Natural killer cell (primary cell): ENCODE measurements at places on chromosomes 7 and 10. TPM values are rescaled to one million over a fixed set of nuclear protein-coding genes. Genes with fewer than 3 reads are reported as not detected.

The SFTPA1 gene
- not detected for total RNA-seq

The CYP2C9 gene
- not detected for total RNA-seq

The PILRA gene
- total RNA-seq, result 29.4 TPM

GRCh38 chr7:133003052-133003910 is 78.6 kb downstream of the CHCHD3 start:
- no peak overlapping the region for H3K27ac ChIP-seq
- H3K4me3 ChIP-seq, result no peak overlapping the region
- H3K4me1 ChIP-seq, result no peaks in the 10 kb centered on the region
- no peaks in the 10 kb centered on the region for H3K27me3 ChIP-seq

DNA sequence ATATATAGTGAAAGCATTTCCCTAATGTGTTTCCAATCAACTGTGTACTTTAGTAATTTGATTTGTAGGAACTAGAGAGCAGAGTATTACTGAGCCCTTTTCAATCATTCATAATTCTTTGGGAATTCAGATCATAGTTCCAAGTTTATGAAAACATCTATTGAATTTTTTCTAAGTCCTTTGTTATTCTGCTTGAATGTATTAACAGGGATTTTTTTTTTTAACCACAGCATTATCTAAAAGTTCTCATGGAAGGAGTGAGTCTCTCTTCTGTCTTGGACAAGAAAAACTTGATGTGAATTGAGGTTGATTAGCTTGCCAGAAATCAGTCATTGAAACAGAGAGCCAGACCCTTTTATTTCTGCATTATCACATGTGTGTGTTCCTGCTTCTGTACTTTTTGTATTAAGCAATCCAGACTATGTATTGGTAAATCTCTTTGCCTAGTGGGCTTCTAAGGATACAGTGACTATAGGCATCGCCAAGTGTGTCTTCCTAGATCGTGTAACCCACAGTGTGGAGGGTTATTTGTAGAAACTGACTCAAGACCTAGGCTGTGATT is 59.9 kb downstream of the BMPER start:
- H3K27me3 ChIP-seq, result peaks cover 2% of the 10 kb centered on the region
- no peak overlapping the region for H3K27ac ChIP-seq
- H3K4me1 ChIP-seq, result no peaks in the 10 kb centered on the region
- no peak for DNase-seq

DNA sequence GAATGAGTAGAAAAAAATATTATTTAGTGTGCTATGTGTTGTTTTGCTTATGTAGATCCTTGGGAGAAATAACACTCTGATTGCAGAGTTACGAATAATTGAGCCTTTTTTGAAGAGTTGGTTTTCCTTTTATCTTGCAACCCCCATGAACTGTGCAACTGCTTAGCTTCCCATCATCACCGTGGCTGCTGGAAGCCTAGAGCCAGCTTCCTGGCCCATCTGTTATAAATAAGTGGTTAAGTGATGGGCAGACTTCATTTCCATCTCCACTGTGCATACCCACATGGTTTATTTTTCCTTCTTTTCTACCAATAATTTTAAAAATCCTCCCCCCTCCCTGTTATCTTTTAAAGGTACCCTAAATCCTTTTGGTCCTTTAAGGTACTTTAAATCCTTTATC is 554.9 kb upstream of the GALNT17 start:
- H3K27me3 ChIP-seq, result no peaks in the 10 kb centered on the region
- H3K4me1 ChIP-seq, result no peaks in the 10 kb centered on the region
- H3K36me3 ChIP-seq, result no peaks in the 10 kb centered on the region
- DNase-seq, result no peak

- H3K36me3 ChIP-seq, result no peaks in the 10 kb centered on the region
- DNase-seq, result no peak
- H3K4me1 ChIP-seq, result no peaks in the 10 kb centered on the region
- H3K4me3 ChIP-seq, result no peak overlapping the region
- no peaks in the 10 kb centered on the region for H3K27me3 ChIP-seq
These were observed 1.2 kb upstream of the OR6V1 start for GRCh38 chr7:143050931-143051330.

DNA sequence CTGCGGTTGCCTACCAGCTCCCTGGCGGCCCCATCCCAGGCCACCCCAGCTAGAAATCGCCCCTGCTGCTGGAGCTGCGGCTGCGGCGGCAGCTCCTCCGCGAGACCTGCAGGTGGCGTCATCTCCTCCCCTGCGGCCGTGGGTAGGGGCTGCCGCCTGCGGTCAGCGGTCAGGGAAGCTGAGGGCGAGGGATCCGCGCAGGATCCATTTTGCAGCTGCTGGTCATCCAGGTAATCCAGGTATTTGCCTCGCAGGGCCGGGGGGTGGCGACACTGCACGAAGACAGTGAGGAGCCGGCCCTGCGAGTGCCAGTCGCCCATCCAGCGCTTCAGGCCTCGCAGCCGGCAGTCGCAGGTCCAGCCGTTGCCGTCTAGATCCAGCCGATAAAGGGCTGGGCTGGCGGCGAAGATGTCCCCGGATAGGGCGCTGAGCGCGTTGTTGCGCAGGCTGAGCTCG is 1.5 kb downstream of the TRIL start:
- H3K27ac ChIP-seq, result no peak overlapping the region
- H3K27me3 ChIP-seq, result peaks cover 42% of the 10 kb centered on the region
- peak; percentile 24 for DNase-seq
- H3K36me3 ChIP-seq, result no peaks in the 10 kb centered on the region

DNA sequence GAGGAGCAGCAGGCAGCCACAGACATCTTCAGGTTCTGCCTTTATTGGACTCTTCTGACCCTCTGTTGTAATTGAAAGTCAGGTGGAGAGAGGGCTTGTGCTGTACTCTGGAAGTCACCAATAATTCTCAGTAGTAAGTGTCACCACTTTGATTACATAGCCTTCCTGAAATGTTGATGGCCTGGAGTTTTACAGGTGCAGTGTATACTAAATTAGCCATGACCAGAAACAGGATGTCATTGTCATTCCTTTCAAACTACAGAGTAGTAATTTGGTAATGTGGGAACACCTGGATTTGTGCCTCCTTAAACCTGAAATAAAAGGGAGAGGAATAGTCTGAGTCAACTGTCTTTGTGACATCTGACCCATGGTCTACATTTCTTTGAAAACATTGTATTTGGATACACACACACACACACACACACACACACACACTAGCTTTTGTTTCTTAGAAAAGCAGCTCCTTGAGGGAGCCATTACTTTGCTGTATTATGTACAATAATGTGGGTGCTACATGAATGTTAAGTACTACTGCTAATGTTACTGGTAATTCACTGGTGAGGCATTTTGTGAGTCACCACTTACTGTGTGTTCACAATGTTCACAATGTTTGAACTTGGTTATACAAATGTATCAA is 19.6 kb downstream of the ARL4A start:
- DNase-seq, result no peak
- no peaks in the 10 kb centered on the region for H3K4me1 ChIP-seq
- no peak overlapping the region for H3K27ac ChIP-seq

DNA sequence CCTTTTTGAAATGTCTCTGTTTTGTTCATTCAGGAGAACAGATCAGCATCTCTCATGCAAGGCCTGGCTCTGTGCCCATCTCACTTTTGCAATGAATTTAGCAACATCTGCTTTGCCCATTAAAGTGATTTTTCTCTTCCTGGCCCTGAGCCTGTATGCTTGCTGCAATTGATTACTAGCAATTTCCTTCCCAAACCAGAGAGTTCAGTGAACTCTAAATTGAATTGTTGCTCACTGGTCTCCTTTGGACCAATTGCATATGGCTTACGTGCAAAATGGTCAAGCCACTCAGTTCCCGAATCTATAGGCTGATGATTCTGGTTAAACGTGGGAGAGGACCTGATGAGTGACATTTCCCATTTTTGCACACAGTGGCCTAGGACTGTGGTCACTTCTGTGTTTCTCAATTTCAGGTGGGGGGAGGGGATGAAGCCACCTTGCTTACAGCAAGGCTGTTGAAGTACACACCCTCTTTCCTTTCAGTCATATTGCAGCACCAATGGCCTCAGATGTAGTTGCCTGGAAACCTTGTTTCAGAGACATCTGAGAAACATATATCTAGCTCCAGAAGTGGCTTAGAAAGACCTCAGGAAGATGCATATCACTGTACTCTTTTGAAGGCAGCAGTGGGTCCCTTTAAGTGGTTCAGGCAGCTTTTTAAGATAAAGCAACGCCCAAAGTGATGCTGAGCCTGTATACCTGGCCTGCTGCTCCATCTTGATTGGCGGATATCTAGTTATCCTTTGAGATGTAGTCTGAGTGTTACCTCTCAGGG is 201.4 kb downstream of the PTEN start:
- peaks cover 48% of the 10 kb centered on the region for H3K4me1 ChIP-seq
- DNase-seq, result peak; percentile 77
- no peaks in the 10 kb centered on the region for H3K27me3 ChIP-seq
- no peak overlapping the region for H3K27ac ChIP-seq
- no peaks in the 10 kb centered on the region for H3K36me3 ChIP-seq
- H3K4me3 ChIP-seq, result no peak overlapping the region

DNA sequence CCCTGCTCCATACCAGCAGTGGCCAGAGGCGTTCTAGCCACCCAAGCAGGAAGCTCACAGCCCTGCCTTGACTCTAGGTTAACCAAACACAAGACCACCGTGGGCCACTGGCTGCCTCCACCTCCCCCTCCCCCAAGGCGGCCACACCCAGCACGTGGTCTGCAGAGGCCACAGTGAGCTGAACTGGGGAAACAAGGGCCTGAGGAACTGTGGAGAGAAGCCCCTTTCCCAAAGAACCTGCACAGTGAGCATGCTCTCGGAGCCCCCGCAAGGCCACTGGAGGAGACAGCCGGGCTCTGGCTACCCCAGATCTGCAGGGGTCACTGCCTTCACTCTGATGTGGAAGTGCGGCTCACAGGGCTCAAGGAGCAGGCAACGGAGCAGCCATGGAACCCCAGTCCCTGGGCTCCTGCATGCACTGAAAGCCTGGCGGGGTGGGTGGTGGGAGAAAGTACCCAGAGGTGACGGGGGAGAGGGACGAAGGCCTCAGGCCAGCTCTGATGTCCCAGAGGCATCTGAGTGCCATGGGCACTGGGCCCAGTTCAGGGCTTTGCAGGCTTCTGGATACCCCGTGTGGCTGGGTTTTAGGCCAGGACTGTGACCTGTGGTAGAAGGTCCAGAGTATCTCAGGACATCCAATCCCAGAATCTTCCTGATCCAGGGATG is 189.2 kb downstream of the EBF3 start:
- no peaks in the 10 kb centered on the region for H3K4me1 ChIP-seq
- H3K27me3 ChIP-seq, result no peaks in the 10 kb centered on the region
- H3K27ac ChIP-seq, result no peak overlapping the region
- peaks cover 3% of the 10 kb centered on the region for H3K36me3 ChIP-seq

DNA sequence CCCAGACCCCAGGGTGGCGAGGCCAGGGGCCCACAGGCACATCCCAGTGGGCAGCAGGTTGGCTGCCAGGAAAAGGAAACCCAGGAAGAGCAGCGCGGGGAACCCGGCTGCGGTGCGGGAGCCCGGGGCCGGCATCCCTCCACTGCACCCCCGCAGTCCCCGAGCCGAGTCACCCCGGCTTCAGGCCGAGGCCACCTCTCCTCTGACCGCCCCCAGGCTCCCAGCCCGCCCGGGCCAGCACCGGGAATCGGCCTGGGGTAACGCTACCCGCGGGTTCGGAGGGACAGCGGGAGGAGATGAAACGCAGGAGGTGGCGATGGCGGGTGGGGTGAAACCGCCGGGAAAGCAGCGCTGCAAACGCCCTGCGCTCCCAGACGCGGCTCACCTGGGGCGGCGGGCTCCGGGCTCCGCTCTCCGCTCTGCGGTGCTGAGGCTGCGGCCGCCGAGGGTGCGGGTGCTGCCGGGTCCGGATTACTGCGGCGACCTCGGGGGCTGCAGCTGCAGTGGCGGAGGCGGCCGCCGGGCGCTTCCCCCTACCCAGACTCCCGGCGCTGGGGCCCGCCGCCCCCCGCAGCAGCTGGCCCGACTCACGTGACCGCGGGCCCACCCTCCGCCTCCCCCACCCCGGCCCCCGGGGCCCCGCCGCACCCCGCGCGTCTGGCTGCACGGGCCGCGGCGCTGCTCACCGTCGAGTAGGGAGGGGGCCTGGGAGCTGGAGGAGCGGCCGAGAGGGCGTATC is at the start of gene SCRN1:
Gene SCRN1 (minus strand): TSS at position 545 of the 739 bp plus-strand sequence. CDS start 20,734 bp downstream, outside the sequence.
- H3K36me3 ChIP-seq, result no peaks in the 10 kb centered on the region
- H3K4me3 ChIP-seq, result peak within 1 kb of the TSS; percentile 79
- peak; percentile 37 for DNase-seq
- H3K27me3 ChIP-seq, result no peaks in the 10 kb centered on the region
- peak within 1 kb of the TSS; percentile 77 for H3K27ac ChIP-seq

GRCh38 chr10:115935731-115936130 is 337.3 kb downstream of the GFRA1 start:
- H3K4me3 ChIP-seq, result no peak overlapping the region
- H3K36me3 ChIP-seq, result no peaks in the 10 kb centered on the region

DNA sequence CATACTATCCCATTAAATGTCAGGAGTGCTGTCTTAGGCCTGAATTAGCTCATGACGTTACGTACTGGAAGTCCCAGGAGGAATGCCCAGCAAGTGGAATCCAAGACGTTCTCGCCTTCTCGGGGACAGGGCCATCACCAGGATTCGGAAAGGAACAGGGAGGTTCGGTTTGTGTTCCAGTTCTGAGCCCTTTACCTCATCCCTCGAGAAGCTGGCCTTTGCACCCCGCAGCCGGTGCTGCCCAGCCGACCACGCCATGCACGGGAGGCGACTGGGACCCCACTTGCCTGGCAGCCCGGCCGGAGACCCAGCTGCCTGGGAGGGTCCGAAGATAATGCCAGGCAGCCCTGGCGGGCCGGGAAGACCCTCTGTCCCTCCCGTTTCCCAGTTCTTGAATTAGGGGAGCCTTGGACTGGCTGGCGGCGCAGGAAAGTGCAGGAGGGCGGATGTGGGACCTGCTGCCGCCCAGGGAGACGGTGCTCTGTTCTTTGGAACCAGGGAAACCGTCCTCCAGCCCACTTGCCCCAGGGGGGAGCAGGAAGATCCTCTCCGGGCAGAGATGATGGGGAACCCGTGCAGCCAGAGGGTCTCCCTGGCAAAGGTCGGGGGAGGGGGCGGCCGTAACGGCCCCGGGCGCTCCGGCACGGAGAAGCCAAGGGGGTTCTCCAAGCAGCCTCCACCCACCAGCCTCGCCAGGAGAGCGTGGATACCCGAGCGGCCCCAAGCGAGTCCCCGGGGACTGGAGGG is 671 bp upstream of the CHST3 start:
- no peak overlapping the region for H3K27ac ChIP-seq
- H3K4me1 ChIP-seq, result peaks cover 9% of the 10 kb centered on the region
- H3K4me3 ChIP-seq, result no peak overlapping the region
- DNase-seq, result no peak
- no peaks in the 10 kb centered on the region for H3K36me3 ChIP-seq
